ENCODE measurements at places on chromosomes 12 and 14.

GRCh38 chr12:52582486-52582885, 8.8 kb upstream of the KRT74 start:
- DNase-seq, result peak; percentile 61

DNA sequence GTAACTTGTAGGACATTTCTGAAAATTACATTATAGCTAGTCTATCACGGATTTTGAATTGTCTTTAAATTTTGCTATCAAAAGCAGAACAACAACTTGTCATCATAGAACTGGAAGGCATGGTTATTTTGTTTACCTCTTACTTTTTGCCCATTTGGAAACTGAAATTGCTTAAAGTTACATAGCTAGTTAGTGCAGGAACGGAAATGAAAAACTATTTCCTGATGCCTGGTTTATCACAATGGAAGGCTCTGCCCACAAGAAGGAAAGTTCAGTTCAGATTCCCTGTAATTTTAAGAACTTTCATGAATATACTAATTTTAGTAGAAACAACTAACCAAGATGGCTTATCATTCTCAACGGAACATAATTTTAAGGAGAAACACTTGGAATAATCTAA, 427.7 kb downstream of the RAD51B start:
- no peak for DNase-seq

DNA sequence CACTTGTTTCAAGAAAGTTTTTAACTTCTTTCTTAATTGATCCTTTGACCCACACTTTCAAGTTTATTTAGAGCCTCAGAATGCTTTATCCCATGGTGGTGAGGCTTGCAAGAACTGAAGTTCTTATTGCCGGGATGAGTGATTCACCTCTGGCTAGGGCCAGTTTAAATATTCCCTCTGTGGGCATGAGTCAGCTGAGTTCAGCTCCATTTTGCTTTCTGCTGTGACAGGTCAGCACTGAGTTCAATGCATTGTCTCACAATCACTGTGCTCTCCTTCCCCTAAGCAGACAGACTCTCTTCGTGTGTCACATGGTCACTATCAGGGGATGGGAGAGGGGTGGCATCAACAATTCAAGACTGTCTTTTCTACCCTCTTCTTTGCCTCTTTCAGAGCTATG, 514.6 kb upstream of the FBXO33 start:
- peak; percentile 45 for DNase-seq

DNA sequence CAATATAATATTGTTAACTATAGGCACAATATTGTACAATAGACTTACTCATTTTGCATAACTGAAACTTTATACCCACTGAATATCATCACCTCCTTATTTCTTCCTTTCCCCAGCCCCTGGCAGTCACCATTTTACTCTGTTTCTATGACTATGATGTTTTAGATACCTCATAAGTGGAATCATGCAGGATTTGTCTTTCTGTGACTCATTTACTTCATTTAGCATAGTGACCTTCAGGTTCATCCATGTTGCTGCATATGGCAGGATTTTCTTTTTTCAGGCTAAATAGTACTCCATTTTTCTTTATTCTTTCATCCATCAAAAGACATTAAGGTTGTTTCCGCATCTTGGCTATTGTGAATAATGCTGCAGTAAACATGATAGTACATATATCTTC, 18.9 kb downstream of the USP15 start:
- no peak for DNase-seq

- DNase-seq, result no peak
Observed at GRCh38 chr12:75658901-75659823, 147.8 kb upstream of the KRR1 start.

DNA sequence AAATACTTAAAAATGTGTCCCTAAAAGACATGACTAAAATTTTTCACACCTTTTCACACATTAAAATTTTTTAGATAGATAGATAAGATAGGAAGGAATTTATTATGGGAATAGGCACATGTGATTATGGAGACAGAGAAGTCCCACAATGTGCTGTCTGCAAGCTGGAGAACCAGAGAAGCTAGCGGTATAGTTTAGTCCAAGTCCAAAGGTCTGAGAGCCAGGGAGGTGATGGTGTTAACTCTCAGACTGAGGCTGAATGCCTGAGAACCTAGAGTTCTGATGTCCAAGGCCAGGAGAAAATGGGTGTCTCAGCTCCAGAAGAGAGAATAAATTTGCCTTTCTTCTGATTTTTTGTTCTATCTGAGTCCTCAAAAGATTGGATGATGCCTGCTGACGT, 65.7 kb downstream of the POLR3B start:
- DNase-seq, result no peak

GRCh38 chr12:53414756-53415417, 8.8 kb upstream of the AMHR2 start:
- no peak for DNase-seq

DNA sequence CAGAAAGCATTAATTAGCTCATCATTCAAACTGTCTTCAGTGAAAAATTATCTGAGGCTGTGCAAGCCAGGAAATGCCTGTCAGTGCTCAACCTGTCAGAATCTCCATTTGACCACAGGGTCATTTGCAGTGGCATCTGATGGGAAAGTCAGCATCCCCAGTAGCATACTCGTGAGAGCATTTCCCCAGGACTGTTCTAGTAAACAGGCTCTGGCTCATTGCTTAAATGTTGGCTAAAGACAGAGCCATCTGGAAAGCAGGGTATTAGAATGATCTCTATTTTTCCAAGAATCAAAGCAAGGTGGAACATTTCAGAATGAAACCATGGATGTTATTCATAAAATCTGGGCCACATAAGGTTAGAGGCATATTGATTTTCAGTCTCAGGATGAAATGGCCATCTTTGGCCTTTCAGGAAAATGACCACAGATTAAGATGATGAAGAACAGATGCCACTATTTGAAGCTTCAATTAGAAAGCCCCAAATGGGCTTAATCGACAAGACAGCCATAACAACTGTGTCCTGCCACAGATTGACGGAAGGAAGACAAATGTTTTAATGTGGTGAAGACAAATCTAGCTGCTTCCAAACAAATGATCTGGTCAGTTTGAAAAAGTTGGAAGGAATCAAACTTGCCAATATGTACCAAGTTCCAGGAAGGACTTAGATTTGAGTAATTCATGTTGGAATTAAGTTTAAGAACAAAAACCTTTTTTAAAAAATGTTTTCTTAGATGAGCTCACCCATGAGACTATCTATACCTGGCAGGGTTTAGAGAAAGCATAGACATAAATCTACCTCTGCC, 94.0 kb upstream of the FAR2 start:
- DNase-seq, result no peak

GRCh38 chr12:88570103-88570502, 10.2 kb downstream of the KITLG start:
- DNase-seq, result peak; percentile 63

GRCh38 chr12:5467931-5468330, 36.0 kb downstream of the NTF3 start:
- DNase-seq, result no peak

DNA sequence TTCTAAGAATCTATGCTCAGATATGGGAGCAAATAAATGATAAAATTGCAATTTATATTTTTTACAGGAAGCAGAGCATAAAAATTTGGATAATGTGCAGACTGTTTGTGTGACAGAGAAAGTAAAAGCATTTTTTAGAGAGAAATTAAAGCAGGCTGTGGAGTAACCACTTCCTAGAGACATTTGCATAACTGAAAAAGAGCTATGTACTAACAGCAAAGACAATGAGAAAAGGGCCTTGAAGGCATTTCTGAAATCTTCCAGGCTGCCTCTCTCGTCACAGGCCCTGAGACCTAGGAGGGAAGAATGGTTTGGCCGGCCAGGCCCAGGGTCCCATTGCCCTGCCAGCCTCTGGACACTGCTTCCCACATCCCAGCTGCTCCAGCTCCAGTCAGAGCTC, 247.2 kb downstream of the ALX1 start:
- DNase-seq, result no peak

GRCh38 chr12:27467641-27468040, 21.1 kb downstream of the SMCO2 start:
- DNase-seq, result no peak

DNA sequence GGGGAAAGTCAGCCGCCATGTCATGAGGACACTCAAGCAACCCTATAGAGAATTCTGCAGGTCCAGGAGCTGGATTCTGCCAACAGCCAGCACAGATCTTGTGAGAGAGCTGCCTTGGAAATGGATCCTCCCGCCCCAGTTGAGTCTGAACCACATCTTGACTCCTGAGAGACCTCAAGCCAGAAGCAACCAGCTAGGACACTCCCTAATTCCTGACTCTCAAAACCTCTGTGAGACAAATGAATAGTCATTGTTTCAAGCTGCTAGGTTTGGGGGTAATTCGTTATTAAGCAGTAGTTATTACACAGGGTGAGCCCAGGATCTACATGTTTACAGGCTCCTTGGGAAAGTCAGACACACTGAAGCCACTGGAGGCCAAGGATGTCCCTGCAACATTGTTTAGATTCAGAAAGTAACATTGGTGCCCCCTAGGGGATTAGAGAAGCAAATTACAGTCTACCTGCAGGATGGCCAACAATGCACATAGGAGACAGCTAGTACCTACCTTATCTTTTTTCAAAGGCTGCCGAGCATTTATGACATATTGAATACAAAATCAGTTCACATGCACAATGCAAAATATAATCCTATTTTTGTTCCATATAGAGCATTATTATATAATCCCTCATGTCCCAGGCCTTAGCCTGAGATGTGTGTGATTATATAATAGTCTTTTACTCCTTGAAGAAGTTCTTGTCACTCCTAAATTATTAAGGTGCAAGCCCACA, 57.9 kb upstream of the FICD start:
- DNase-seq, result peak; percentile 79

DNA sequence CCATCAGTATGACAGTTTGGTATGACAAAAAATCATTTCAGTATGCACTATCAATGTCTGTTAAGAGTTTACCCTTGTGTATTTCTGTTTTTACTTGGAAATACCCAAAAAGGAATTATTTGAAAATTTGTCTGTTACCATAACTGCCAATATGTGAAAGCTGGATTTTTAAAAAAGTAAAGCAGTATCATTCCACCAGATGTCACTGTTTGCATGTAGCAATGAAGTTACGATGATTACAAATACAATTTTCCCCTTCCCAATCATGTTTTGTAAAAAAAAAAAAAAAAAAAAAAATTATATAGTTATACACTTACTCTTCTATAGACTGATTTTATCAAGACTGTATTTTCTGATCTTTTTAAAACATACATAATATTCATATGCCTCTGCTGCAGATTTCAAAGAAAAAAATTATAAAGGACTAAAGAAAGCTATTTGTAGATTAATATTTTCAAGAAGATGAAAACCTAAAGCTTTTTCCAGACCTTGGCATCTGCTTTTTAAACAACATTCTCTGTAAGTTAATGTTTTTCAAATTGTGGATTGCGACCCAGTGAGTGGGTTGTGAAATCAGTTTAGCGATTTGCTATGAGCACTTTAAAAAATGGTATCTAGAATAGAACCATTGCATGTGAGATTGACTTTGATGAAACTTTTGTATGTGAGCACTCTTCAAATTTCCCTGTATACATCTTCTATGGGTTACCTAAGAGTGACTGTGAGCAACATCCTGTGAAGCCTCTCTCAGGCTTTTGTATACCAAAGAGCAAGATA, 114.2 kb downstream of the TTC6 start:
- no peak for DNase-seq

- no peak for DNase-seq
Observed at GRCh38 chr14:24277071-24277470, 5.7 kb upstream of the RABGGTA start.

- DNase-seq, result no peak
Observed at GRCh38 chr14:52917735-52918134, 33.1 kb downstream of the FERMT2 start.

GRCh38 chr12:120468325-120468820, 1.2 kb downstream of the SRSF9 start:
- peak; percentile 84 for DNase-seq

GRCh38 chr12:25883026-25883916, 75.2 kb upstream of the RASSF8 start:
- no peak for DNase-seq

GRCh38 chr12:81252228-81252627, 174.3 kb downstream of the ACSS3 start:
- DNase-seq, result no peak

GRCh38 chr12:129877411-129877810, 26.4 kb downstream of the TMEM132D start:
- peak; percentile 44 for DNase-seq

- no peak for DNase-seq
Observed at GRCh38 chr14:101726954-101727302, 34.6 kb upstream of the PPP2R5C start.

DNA sequence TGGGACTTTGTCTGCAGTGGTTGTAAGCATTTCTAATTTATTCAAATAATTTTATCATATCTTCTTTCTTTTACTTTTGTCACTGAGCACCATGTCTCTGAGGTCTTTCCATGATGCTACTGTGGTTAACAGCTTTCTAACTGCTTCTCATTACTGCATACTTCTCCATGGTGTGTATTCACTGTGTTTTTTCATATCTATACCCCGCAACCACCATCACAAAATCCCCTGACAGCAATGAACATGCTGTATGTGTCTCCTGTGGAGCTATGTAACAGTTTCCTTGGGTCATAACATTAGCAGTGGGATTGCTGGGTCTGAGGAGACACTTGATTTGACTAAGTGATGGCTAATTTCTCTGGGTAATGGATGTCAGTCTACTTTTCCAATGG, 29.2 kb upstream of the CHST11 start:
- no peak for DNase-seq

DNA sequence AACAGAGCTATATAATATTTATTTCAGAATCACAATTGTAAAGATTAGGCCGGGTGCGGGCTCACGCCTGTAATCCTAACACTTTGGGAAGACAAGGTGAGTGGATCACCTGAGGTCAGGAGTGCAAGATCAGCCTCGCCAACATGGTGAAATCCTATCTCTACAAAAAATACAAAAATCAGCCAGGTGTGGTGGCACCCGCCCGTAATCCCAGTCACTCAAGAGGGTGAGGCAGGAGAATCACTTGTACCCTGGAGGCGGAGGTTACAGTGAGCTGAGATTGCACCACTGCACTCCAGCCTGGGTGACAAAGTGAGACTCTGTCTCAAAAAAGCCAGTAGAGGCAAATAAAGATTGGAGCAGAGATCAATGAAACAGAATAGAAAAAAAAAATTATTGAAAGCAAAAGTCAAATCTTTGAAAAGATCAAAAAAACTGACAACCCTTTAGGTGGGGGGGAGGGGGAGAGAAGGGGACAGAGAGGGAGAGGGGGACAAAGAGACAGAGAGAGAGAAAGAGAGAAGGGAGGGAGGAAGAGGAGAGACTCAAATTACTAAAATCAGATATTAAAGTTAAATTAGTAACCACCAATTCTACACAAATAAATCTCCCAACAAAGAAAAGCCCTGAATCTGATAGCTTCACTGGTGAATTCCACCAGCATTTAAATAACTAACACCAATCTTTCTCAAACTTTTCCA, 52.4 kb upstream of the AP4S1 start:
- DNase-seq, result no peak

DNA sequence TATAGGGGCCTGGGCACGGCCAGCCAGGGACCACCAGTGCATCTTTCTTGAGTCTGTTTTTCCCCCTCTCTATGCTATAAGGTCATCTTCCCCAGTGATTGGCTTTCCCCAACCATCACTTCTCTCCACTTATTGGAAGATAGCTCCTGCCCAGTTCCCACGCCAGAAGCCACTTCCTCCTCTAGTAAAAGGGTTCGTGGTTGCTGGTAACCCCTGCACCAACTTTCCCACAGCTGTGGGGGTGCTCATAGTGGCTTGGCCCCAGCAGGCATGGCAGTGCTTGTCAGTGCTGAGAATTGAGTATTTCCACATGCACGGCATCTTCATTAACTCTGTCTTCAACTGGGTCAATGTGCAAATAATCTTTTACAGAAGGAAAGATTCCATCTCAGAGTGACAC, 215.4 kb downstream of the FOXN3 start:
- DNase-seq, result no peak
